Activated T-helper 2 cell treated with anti-CD3 and anti-CD28 coated beads, Interferon-gamma antibody, Interleukin-2, Interleukin-4, amounts not matched to agents 10 μg/mL and 5 μg/mL and 100 μg/mL, durations not matched to agents 14 hours and 24 hours and 36 hours (primary cell): ENCODE measurements at places on chromosomes 12 and 14. TPM values are rescaled to one million over a fixed set of nuclear protein-coding genes. Genes with fewer than 3 reads are reported as not detected.

DNA sequence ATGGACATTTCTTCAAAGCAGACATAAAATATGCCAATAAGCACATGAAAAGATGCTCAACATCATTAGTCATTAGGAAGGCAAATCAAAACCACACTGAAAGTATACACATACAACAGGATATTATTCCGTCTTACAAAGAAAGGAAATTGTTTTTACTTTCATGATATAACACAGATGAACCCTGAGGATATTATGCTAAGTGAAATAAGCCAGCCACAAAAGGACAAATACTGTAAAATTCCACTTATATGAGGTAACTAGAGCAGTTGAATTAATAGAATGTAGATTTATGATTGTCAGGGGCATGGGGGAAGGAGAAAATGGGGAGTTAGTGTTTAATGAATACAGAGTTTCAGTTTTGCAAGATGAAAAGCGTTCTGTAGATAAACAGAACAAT lies 4.2 kb downstream of the ACYP1 start:
- no peak overlapping the region for H3K4me3 ChIP-seq
- no peak for DNase-seq
- H3K27me3 ChIP-seq = no peaks in the 10 kb centered on the region
- H3K36me3 ChIP-seq = peaks cover 60% of the 10 kb centered on the region
- no peak overlapping the region for H3K27ac ChIP-seq

The NINJ2 gene
- total RNA-seq = 3.1 and 4.6 TPM in 2 replicates

DNA sequence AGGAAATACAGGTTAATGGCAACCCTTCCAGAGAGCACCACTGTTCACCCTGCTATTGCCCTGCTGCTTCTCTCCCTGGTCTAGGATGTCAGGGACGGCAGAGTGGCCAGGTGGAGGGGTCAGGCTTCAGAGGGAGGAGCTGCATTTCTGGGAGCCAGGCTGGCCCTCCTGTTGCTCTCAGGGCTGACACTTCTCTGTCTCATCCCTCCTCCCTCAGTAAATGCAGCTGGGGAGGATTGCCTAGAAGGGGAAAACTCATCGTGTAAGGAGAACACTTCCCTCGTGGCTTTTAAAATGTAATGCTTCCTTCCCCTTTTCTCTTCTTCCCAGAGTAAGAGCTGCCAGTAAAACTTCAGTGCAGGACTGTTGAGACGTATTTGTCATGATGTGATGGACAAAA lies 20.8 kb downstream of the SUSD6 start:
- H3K27me3 ChIP-seq = no peaks in the 10 kb centered on the region
- H3K4me3 ChIP-seq = no peak overlapping the region
- peaks cover 87% of the 10 kb centered on the region for H3K4me1 ChIP-seq
- peaks cover 21% of the 10 kb centered on the region for H3K36me3 ChIP-seq
- no peak for DNase-seq
- peak overlapping the region; percentile 6 for H3K27ac ChIP-seq

GRCh38 chr12:4244868-4245267 lies 28.7 kb upstream of the CCND2 start:
- no peaks in the 10 kb centered on the region for H3K27me3 ChIP-seq
- H3K4me1 ChIP-seq = peaks cover 5% of the 10 kb centered on the region
- no peaks in the 10 kb centered on the region for H3K36me3 ChIP-seq
- H3K4me3 ChIP-seq = no peak overlapping the region
- H3K27ac ChIP-seq = no peak overlapping the region

DNA sequence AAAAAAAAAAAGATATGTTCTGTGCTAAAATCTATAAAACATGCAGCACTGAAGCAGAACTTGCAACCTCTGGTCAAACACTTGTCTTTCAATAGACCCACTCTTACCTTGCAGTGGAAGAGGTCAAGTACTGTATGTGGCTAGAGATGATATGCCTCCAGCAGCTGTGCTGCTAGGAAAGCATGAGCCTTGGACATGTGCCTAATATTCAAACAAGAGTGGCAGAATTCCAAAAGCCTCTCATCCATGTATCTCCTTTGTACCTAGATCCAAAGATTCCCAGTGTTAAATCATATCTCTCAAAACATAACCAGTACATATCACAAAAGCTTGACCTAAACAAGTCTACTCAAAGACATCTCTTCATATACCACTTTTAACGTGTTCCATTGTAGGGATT lies 105.0 kb upstream of the CPNE8 start:
- no peak overlapping the region for H3K27ac ChIP-seq
- no peaks in the 10 kb centered on the region for H3K27me3 ChIP-seq
- no peaks in the 10 kb centered on the region for H3K4me1 ChIP-seq
- no peaks in the 10 kb centered on the region for H3K36me3 ChIP-seq
- H3K4me3 ChIP-seq = no peak overlapping the region

DNA sequence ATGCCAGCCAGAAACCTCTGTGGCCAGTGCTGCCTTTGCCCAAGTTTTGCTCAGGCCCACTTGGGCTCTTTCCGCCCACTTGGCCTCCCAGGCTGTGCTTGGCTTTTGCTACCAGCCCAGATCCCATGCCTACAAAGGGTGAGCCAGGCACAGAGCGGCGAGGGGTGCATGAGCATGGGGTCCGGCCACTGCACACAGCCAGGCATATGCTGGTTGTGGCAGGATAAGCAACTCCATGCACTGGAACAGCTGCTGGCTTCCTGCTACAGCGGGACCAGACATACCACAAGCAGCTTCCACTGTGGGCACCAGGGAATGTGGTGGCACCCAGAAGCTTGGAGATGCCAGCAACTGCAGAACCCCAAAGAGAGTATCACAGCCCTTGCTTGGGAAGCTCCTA lies 45.7 kb upstream of the PRPF39 start:
- H3K4me1 ChIP-seq = no peaks in the 10 kb centered on the region
- peaks cover 47% of the 10 kb centered on the region for H3K36me3 ChIP-seq
- DNase-seq = no peak

DNA sequence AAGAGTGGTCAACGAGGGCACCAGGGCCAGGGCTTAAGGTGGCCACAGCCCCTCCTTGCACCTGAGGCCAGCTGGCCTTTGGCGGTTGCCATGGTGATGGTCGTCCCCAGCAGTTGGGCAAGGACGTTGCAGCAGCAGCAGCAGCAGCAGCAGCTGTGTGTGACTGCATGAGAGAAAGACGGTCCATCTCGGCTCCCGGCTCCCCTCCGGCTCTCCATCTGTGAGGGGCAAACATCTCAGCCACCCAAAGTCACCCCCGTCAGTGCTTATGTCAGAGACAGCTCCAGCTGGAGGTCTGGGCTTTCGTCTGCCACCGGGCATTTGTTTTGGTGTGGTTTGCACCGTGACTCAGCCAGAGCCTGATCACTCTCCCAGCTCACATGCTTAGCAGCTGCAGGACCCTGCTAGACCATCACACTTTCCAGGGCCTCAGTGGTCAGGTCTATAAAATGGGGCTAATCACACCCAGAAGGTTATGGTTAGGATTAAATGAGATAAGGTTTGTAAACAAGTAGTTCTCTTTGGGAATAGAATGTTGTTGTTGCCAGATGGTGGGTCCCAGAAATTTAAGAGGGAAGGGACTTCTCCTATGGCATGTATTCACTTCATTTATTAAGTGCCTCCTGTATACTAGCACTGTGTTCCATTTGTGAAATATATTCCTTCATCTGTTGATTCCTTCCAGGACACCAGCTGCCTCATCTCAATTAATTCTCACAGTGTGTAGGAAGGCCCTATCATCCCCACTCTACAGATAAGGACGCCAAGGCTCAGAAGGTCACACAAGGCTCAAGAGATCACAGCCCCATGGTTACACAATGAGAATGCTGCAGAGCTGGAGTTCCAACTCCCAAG lies 212.6 kb upstream of the LHX5 start:
- no peaks in the 10 kb centered on the region for H3K27me3 ChIP-seq
- DNase-seq = no peak
- H3K4me3 ChIP-seq = no peak overlapping the region
- H3K36me3 ChIP-seq = no peaks in the 10 kb centered on the region
- H3K4me1 ChIP-seq = no peaks in the 10 kb centered on the region

DNA sequence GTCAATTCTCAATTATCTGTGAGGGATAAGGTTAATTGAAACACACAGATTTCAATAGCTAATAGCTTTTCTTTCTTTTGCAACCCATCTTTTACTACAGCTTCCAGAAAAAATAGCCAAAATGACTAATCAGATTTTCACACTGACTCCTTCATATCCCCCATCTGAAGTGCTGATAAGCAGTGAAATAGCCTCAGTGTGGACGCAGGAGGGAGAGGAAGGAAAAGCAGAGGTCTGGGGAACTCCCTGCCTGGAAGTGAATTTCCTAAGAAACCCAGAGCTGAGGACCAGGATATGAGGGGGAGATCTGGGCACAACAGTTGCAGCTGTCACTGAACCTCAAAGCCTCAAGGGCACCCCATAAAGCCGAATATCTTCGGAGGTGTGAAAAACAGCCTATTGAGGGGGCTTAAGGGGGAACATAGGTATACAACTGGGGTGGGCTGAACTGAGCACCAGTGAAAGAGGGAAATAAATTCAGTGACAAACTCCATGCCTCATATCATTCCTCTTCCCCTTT lies 60.9 kb downstream of the EMP1 start:
- H3K36me3 ChIP-seq = no peaks in the 10 kb centered on the region
- H3K4me1 ChIP-seq = peaks cover 4% of the 10 kb centered on the region
- H3K27ac ChIP-seq = no peak overlapping the region
- H3K27me3 ChIP-seq = peaks cover 10% of the 10 kb centered on the region
- no peak for DNase-seq

The FLVCR2 gene
- total RNA-seq = 3.2 and 5.9 TPM in 2 replicates

The IL22 gene
- 0.80 TPM in 1 of 2 replicates, not detected in the other for total RNA-seq

DNA sequence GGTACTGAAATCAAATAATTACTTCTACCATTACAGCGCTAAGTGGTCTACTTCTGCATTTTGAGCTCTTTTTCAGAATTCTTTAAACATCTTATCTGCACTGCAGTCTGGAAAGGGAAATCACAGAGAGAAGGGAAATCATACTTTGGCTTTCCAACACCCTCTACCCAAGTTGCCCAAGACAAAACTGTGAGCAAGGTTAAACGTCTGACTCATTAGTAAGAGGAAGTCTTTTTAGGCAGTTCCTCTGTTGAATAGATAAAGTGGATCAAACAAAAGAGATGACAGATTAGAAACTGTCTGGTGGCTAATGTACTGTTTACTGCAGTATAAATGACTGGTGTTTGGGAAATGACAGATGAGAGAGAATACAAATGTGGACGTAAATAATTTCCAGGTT lies 858.1 kb downstream of the NRXN3 start:
- H3K36me3 ChIP-seq = no peaks in the 10 kb centered on the region
- H3K4me3 ChIP-seq = no peak overlapping the region

- no peak overlapping the region for H3K4me3 ChIP-seq
- H3K27ac ChIP-seq = no peak overlapping the region
- no peak for DNase-seq
- H3K36me3 ChIP-seq = peaks cover 59% of the 10 kb centered on the region
These were observed 32.4 kb downstream of the ABCD2 start for GRCh38 chr12:39587225-39587624.

The CFAP251 gene
- total RNA-seq = 0.80 and 0.82 TPM in 2 replicates

GRCh38 chr12:4293966-4294505 lies 20.5 kb downstream of the CCND2 start:
- DNase-seq = no peak
- H3K27ac ChIP-seq = peak overlapping the region; percentile 91
- H3K4me3 ChIP-seq = peak overlapping the region; percentile 67
- no peaks in the 10 kb centered on the region for H3K27me3 ChIP-seq
- H3K4me1 ChIP-seq = peaks cover 51% of the 10 kb centered on the region

The MUCL1 gene
- 0.51 TPM in 1 of 2 replicates, not detected in the other for total RNA-seq

The CCDC196 gene
- not detected in 2 replicates for total RNA-seq

The LRRC10 gene
- total RNA-seq = not detected in 2 replicates

GRCh38 chr12:76583301-76583700 lies 23.7 kb upstream of the OSBPL8 start:
- H3K27ac ChIP-seq = no peak overlapping the region
- no peak for DNase-seq
- peaks cover 4% of the 10 kb centered on the region for H3K4me1 ChIP-seq
- H3K4me3 ChIP-seq = no peak overlapping the region

DNA sequence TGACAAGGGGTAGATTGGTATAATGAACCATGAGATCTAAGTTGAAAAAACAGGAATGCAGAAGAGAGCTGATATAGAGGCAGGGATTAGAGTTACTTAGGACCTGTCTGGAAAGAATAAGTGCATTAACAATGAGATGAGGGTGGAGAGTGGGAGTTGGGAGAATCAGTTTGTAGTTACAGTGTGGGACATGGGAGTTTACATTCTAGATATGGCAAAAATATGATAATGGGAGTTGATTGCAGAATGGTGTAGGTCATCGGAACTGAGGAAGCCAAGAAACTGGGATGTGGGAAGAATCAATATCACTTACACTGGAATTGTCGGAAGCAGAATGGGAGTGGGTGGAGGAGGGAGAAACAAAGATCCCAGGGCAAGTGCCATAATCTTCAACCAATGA lies 301.1 kb upstream of the NPAS3 start:
- H3K36me3 ChIP-seq = no peaks in the 10 kb centered on the region
- H3K27me3 ChIP-seq = no peaks in the 10 kb centered on the region
- no peaks in the 10 kb centered on the region for H3K4me1 ChIP-seq
- DNase-seq = no peak
- no peak overlapping the region for H3K27ac ChIP-seq
- H3K4me3 ChIP-seq = no peak overlapping the region

DNA sequence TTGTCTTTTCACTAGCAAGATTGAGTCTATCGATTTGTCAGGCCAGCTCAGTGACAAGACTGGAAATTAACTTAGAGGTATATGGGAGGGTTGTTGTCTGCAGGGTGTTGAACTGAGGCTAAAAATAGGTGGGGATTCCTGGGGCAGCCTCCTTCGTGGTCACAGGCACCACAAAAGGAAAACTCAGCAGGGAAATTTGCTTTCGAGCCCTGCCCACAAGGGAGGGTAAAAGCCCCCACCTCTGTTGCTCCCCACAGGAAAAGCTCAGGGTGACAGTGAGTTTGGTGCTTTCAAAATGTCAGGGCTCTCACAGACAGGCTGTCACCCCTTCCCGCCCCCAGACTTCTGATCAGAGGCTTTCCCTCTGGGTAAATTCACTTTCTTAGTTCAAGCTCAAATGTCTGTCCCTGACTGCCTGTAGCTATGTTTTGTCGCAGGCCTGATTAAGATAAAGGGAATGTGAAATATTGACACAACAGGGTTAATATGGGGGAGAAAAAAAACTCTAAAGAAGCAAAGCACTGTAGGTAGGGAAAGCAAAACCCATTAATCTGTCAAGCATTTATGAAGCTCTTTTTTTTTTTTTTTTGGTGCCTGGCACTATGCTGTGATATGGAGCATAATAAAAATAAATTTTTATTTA lies 11.7 kb upstream of the NFKBIA start:
- H3K36me3 ChIP-seq = no peaks in the 10 kb centered on the region
- H3K4me3 ChIP-seq = peak overlapping the region; percentile 72
- H3K4me1 ChIP-seq = peaks cover 52% of the 10 kb centered on the region
- peak overlapping the region; percentile 95 for H3K27ac ChIP-seq
- H3K27me3 ChIP-seq = no peaks in the 10 kb centered on the region
- peak; percentile 52 for DNase-seq

GRCh38 chr14:24952851-24953666 lies 96.9 kb downstream of the STXBP6 start:
- H3K27ac ChIP-seq = no peak overlapping the region
- no peak for DNase-seq
- no peaks in the 10 kb centered on the region for H3K27me3 ChIP-seq
- H3K4me3 ChIP-seq = no peak overlapping the region
- H3K4me1 ChIP-seq = no peaks in the 10 kb centered on the region
